Stimulated activated CD8-positive, alpha-beta memory T cell treated with anti-CD3 and anti-CD28 coated beads, Interleukin-4, amount 100 ng/mL, for 4 hours (primary cell): ENCODE measurements at places on chromosomes 5 and 9.

DNA sequence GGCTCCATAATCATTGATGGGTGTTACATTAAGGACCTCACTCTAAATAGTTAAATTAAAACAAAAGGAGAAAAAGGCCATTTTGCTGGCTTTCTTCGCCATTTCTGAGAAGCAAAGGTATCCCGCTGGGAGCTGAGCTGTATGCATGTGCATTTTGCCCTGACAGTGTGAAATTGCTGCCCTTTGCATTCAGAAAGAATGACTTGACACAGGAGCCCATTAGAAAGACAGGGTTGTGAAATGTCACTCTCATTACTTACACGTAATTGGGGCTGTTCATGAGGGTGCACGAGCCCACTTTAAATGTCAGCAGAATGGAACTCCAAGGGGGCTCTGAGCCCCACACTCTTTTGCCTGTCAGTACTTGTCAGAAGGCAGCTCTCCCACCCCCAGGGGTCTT, 85.0 kb downstream of the SEMA4D start:
- no peak for DNase-seq

DNA sequence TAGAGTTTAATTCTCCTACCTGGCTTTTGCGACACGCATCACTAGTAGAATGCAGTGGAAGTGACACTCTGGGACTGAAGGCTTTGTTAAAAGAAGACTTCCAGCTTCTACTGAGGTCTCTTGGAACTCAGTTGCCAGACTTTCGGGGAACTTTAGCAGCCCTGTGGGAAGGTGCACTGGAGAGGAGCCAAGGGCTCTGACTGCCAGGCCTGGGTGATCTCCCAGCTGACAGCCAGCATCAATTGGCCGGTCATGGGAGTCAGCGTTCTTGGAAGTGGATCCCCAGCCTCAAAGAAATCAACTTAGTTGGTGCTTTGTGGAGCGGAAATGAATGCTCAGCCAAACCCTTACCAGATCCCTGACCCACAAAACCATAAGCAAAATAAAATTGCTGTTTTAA, 87.1 kb downstream of the OSTF1 start:
- DNase-seq: no peak

DNA sequence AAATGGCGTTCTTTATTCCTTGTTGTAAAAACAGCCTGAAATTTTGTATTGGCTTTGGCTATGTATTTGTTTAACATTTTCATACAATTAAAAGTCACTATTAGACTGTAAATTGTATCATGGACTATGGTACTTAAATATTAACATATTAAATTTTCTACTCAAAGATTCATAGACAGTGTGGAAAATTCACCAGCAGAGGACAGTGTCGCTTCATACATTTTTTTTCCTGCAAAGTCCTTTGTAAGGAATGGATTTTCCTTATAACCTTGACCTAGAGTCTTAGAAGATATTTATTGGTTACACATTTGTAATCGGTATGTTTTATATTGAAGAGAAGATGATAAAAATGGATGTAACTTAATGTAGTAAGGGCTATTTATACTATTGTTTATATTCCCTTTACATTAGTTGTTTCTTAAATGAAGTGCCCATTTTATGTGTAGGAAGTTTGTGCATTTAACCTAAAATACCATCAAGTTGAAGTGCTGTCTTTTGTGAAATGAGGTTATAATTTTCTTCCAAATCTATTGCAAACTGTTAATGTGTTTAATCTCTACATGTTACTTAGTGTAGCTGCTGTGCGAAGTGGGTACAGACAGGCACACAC, 150.1 kb downstream of the KDM4C start:
- DNase-seq: no peak

DNA sequence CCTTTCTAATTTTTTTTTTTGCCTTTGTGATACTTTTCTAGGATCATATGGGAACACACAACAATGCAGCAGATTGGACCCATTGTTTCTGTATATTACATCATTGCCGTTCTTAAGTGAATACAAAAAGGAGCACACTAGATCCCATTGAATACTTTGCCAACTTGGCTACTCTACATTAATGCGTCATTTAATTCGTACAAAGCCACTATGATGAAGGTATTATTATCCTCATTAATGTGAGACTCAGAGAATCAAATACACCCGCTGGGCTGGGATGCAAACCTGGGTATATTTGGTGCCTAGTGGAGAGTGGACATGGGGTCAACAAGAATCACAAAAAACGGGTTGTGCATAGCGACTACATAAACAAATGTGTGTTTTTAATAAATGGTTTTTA, 31.9 kb downstream of the OR2K2 start:
- no peak for DNase-seq

DNA sequence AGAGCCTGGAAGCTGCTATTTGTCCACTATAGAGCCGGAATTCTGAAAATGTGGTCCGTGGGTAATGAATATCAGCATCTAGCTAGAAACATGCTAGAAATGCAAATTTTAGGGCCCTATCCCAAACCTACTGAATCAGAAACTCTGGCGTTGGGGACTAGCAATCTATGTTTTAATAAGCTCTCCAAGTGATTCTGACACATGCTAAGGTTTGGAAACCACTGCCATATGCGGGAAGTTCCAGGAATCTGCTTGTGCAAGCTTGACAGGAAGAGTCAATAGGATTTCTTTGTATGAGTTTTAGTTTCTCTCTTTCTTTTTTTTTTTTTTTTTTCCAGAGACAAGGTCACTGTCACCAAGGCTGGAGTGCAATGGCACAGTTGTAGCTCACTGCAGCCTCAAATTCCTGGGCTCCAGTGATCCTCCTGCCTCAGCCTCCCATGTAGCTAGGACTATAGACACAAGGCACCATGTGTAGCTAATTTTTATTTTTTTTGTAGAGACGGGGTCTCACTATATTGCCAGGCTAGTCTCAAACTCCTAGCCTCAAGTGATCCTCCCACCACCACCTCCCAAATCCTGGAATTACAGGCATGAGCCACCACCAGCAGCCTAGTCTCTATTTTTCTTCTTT, 26.4 kb upstream of the CARNMT1 start:
- no peak for DNase-seq

DNA sequence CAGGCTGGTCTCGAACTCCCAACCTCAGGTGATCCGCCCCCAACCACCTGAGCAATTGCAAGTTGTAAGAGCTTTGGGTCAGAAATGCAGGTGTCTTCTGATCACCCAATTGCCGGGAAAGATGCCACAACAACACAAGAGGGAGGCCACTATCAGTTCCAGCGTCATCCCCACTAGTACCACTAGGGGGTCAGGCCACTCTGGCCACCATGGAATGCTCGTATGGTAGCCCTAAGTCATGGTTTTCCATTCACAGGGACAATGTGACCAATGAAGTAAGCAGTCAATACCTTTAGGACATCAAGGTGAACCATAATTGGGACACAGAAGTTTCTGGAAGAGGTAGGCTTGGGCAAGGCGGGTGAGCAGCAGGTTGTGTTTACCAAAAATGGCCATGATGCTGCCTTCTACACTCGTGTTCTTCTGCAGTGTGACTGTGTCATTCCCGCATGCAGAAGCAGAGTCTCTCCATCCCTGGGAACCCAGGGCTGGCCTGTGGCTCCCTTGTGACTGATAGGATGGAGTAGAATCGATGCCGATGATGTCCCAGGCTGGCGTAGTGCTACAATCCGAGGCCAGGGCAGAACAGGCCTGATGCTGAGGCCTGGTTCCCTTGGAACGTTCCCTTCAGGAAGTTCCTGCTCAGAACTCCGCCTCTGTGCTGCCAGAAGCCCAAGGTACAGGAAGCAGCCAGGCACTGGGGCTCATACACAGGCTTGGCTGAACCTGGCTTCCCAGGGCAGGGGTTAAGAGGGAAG, 42.2 kb upstream of the ANKRD33B start:
- DNase-seq: no peak

GRCh38 chr9:133635533-133636531, at the start of gene DBH:
Gene DBH, plus strand, starts transcription at chr9:133636363. Its CDS starts 9 bp downstream, at chr9:133636372.
- no peak for DNase-seq

- no peak for DNase-seq
These were observed 29.9 kb downstream of the TNFSF15 start for GRCh38 chr9:114775981-114776380.

DNA sequence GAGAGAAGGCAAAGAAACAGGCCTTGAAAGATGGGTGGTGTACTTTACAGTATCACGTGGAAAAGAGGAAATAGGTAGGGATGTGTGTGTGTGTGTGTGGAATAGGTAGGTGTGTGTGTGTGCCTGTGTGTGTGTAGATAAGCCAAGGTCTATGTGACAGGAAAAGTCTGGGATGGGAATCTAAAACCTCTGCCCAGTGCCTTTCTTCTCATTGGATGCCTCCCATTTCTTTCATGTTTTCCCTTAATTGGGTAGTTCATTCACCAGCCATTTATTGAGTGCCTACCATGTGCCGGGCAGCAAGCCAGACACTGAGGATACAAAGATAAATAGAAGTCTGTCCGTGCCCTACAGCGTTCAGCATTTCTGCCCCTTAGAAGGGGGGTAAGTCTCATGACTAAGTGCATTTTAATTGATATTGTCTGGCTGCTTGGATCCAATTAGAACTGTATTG, 1.0 kb downstream of the URM1 start:
- no peak for DNase-seq

GRCh38 chr5:73242735-73243134, 69.7 kb downstream of the TMEM174 start:
- no peak for DNase-seq

GRCh38 chr9:88418715-88419540, 30.7 kb downstream of the SPIN1 start:
- DNase-seq: no peak

GRCh38 chr9:126703002-126703865, 89.5 kb downstream of the LMX1B start:
- DNase-seq: no peak

DNA sequence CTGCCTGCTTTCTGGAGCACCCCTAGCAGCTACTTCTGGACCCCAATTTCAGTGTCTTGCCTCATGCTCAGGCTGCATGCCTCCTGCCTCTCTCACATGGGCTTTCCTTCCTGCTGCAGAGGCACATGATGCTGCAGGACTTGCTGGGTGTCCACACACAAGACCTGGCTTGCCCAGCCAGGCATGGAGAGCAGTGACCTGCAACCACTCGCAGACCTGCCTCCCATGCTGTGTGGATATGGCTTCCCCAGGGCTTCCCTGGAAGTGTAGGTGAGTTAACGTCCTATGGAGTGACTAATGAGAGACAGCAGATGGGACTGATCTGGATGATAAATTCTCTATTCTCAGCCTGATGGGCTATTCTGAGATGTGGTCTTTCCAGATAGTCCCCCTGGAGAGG, 53.2 kb upstream of the SMIM32 start:
- DNase-seq: no peak

DNA sequence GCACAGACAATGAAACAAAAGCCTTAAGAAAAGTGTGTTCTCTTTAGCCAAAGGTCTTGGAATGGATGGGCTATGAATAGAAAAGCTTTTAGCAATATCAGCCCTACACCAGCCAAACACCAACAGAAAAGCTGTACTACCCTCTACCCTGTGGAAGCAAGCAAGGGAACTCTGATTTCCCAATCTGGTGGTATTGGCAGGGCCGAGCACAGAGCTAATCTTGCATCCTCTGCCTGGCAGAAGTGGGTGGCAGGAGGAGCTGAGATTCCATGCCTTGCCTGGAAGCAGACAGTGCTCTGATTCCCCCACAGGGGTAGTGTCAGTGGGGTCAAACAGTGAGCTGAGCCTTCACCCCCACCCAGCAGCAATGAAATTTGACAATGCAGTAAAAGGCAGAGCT, 29.6 kb upstream of the ZNF782 start:
- DNase-seq: no peak

GRCh38 chr9:107480386-107480789, 9.2 kb downstream of the KLF4 start:
- DNase-seq: no peak
